ENCODE measurements at places on chromosomes 11 and 22.
A peak's percentile ranks its signal among the peaks of the same experiment; 100 is the strongest.

DNA sequence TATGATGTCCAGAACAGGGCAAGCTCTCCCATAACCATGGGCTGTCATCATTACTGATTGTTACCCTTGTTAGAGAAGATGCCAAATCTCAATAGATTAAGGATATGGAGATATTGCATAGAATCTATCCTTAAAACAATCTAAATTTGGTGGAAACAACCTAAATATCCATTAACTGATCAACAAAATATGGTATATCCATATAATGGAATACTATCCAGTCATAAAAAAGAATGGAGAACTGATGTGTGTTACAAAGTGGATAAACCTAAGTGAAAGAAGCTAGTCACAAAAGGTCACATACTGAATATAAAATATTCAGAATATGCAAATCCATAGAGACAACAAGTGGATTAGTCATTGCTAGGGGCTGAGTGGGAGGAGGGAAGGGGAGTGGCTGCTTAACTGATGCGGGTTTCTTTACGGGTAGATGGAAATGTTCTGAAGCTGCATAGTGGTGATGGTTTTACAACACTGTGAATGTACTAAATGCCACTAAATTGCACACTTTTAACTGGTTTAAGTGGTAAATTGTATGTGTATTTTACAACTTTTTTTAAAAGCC lies 36.1 kb upstream of the SMCO4 start:
- DNase-seq = no peak

- DNase-seq = no peak
These were observed 67.9 kb downstream of the DCUN1D5 start for GRCh38 chr11:103024086-103024485.

DNA sequence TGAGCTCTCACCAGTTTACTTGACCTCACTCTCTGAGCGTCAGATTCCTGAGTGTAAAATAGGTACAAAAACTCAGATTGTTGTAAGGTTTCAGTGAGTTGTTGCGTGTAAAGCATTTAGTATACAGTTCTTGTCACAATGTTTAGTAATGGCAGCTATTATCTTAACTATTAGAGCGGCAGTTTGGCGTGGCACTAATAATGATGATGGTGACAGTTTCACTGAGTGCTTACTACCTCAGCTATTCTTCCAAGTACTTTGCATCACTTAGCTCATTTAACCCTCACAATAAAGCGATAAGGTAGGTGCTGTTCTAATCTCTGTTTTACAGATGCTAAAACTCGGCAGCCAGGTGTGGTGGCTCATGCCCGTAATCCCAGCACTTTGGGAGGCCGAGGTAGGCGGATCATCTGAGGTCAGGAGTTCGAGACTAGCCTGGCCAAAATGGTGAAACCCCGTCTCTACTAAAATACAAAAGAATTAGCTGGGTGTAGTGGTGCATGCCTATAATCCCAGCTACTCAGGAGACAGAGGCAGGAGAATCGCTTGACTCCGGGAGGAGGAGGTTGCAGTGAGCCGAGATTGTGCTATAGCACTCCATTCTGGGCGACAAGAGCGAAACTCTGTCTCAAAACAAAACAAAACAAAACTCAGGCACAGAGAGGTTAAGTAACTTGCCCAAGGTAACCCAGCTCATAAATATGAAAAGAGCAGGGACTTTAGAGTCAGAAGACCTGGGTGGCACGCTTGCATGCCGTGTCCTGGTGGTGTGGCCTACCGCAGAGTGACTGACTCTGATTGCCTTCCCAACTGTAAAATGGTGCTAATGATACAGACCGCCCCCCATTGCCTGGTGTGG lies 76.2 kb downstream of the PTPRJ start:
- DNase-seq = no peak

DNA sequence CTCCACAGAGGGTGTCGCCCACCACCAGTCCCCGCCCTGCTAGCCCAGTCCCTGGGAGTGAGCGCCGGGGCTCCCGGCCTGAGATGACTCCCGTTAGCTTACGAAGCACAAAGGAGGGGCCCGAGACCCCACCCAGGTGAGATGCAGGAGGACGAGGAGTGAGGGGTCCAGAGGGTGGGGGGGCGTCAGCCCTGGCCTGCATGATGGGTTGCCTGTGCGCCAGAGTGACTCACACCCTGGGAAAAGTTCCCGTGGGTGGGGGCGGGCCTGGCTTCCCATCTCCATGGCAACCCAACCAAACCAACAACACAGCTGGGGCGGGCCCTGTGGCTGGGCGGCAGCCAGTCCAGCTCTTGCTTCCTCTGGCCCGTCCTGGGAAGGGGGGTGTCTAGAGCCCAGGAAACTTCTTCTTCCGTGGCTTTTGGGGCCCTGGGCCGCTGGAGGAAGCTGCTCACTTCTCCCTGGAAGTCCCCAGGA lies 4.5 kb downstream of the GAS2L1 start:
- peak; percentile 87 for DNase-seq

DNA sequence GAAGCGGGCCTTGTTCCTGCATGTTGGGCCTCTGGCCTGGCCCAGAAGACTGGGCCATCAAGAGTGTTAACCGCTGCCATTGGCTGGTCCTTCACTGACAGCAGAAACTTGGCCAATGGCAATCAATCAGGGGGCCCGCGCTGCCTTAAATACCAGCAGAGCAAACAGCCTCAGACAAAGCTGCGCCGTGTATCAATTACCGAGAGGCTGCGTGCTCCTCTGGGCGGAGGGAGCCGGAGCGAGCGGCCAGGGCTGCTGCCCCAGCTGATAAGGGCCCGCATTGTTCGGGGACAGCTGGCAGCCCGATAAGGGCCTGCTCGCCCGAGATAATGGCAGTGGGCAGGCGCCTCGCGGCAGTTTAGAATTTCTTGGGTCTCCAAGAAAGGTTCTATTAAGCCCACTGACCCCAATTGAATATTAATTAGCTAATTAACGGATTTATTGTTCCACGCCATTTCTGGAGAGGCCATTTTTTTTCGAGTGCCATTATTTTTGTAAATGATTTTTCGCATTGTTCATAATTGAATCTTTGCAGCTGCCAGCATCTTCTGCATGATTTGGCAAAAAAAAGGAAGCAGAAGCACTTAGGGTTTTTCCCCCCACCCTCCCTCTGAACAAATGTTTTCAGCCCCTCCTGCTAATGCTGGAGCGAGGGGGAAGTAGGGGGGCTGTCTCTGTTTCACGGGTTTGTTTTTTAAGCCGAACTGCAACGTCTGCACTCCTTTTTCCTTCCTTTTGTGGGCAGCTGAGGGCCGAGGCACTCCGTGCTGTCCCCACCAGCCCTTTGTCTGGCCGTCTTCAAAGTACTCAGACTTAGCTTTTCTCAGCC lies 37.6 kb upstream of the RIC3 start:
- DNase-seq = no peak

DNA sequence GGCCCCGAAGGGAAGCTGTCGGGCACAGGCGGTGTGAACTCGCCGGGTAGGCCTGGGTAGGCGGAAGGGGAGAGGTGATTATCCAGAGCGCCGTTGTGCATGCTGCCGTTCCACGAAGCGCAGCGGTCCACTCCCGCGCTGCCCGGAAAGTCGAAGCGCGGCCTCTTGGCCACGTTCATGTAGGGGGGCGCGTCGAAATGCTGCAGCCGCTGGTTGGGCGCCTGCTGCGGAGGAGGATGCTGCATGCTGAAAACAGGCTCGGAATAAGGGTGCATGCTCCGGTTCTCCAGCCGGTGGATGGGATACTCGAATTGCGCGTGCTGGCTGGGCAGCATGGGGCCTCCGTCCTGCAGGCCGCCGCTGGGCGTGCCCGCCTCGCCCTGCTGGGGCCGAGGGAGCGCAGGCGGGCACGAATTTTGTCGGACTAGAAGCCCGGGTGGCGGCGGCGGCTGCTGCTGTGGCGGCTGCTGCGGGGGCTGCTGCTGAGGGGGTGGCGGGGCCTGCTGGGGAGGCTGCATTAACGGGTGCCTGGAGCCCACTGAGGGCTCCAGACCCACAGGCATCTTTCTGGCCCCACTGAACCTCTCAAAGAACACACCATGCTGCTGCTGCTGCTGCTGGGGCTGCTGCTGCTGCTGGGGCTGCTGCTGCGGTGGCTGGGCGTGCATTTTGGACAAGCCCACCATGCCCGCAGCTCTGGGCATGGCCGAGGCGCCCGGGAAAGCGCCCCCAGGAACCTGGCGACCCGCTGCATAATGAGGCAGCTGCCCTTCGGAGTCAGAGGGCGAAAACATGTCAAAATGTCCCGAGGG lies 2.3 kb downstream of the MN1 start:
- no peak for DNase-seq

GRCh38 chr11:86678823-86679222 lies 6.4 kb upstream of the ME3 start:
- no peak for DNase-seq

DNA sequence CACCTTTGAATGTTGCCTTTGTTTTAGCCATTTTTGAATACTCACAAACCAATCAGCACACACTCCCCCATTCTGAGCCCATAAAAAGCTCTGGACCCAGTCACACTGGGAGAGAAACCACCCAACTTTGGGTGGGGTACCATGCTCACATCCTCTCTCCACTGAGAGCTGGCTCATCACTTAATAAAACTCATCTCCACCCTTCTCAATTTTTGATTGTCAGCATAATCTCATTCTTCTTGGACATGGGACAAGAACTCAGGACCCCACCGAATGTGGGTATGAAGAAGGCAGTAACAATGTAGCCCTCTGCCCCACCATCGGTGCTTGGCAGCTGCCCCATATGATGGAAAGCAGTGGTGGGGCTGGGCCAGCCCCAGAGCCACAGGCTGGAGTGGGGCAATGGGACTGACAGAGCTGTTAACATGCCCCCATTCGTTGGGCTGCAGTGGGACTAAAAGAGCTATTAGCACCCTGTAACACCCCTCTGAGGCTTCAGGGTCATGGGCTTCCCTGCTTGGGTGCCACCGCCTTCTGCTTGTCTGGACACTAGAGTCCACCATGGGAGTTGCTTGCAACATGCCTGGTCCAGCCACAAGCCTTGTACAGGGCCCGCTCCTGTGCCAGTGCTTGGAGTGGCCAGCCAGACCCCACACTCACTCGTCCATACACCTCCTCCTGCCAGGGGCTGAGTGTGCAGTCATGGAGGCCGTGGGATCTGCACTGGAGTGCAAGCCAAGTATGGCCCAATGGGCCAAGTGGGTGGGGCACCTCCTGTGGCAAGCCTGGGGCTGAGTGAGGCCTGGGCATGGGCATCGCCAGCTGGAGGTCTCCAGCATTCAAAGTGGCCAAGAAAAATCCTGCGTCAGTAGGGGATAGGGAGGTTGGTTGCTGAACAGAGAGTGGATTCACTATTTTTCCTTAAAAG lies 471.1 kb downstream of the TBC1D22A start:
- no peak for DNase-seq

DNA sequence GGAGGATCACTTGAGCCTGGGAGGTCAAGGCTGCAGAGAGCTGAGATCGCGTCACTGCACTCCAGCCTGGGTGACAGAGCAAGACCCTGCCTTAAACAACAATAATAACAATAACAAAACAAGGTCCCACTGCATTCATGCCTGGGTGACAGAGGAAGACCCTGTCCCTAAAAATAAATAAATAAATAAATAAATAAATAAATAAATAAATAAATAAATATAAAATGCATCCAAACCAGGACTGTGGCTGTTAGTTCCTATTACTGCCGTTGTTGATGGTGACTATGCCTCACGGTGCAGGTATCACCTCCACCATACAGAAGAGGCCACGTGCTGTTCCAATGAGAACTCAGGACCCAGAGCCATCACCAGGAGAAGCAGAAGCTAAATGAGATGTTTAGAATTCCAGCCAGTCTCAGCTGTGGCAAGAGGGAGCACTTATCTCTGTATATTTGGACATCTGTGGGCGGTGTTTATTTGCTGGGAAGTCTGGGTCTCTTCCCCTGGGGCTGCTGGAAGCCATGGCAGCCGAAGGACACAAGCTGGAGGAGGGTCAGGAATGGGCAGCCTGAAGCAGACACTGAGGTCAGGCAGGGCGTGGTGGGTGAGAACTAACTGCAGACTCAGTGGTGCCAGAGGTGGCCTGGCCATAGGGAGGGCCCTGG lies 21.6 kb downstream of the C11orf86 start:
- DNase-seq = no peak

GRCh38 chr11:71251761-71252268 lies 562 bp downstream of the SHANK2 start:
- peak; percentile 50 for DNase-seq

DNA sequence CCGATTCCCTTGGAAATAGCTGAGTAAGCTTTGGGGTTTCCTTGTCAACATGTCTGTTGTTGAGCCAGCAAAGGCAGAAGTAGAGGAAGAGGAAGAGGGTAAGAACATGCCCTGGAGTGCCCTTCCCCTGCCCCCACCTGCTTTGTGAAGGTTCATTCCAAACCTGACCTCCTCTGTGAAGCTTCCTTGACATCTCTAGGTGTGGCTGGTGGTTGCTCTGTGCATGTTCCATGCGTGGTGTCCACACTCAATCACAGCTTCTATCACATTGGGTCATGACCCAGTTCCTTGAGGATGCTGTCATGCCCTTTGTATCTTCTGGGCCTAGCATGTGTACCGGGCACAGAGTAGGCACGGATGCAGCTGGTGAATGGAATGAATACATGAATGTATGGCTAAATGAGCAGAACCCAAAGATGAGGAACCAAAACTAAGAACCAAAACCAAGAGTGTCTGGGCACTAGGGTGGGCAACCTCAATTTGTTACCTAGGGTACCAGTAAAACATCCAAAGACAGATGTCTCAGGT lies 23.7 kb upstream of the FXYD6 start:
- no peak for DNase-seq

- no peak for DNase-seq
These were observed 18.4 kb downstream of the NEAT1 start for GRCh38 chr11:65440831-65441499.

GRCh38 chr11:16169956-16170847 lies 186.1 kb downstream of the SOX6 start:
- DNase-seq = no peak

GRCh38 chr11:44615041-44615755 lies 49.7 kb downstream of the CD82 start:
- no peak for DNase-seq

GRCh38 chr11:114226356-114226755 lies 69.8 kb upstream of the NNMT start:
- DNase-seq = no peak

- DNase-seq = no peak
These were observed 8.8 kb upstream of the UBASH3B start for GRCh38 chr11:122646549-122647340.

DNA sequence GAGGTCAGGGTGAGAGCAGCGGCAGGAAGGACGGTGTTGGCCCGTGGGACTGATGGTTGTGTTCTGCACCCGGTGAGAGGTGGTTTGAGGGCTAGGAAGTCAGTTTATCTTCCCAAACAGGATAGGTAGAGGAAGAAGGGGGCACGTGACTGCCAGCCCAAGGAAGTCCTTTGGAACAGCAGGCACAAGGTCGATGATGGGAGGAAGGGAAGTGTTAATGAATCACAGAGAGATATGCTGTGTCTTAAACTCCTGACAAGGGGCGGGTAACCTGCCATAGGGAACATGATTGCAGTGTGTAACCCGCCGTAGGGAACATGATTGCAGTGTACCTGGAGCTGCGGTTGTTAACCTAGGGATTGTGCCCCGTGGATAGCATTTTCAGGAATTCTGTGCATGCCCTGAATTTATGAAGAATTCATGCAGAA lies 49.0 kb downstream of the PRR5L start:
- no peak for DNase-seq

- no peak for DNase-seq
These were observed 61.7 kb upstream of the FGF3 start for GRCh38 chr11:69880826-69881445.

- DNase-seq = no peak
These were observed 42.6 kb upstream of the ACCSL start for GRCh38 chr11:44005063-44005701.

All from left kidney (tissue), 8 donors.